ENCODE measurements at places on chromosomes 7 and 10.
A peak's percentile ranks its signal among the peaks of the same experiment; 100 is the strongest.

DNA sequence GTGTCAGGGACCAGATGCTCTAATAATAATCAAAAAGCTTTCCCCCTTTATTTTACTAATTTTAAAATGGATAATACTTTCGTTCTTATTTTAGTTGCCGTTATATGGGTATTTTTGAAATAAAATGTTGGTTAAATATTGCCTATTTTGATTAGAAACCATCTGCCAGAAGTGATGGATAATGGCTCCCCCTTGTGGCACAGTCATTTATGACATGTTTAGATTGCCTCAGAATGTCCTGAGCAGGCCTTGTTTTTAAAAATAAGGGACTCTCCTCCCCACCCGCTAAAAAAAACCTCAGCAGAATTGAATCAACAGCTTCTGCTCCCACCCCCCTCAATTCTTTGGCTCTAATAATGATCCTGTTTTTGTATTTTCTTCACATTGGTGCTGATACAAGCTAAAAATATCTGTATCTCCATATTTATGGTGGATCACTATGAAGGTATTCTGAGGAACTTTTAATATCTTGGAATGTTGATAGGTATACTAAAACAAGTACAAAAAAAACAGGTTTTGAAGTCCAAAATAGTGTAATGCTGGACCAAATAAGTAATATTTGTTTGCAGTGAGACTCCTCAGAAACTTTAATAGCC is 38.8 kb downstream of the TMEM60 start:
- peak; percentile 61 for DNase-seq

GRCh38 chr10:86770412-86770960 is 14.1 kb downstream of the BMPR1A start:
- no peak for DNase-seq

GRCh38 chr7:20449176-20449575 is 118.5 kb downstream of the ITGB8 start:
- DNase-seq, result no peak

DNA sequence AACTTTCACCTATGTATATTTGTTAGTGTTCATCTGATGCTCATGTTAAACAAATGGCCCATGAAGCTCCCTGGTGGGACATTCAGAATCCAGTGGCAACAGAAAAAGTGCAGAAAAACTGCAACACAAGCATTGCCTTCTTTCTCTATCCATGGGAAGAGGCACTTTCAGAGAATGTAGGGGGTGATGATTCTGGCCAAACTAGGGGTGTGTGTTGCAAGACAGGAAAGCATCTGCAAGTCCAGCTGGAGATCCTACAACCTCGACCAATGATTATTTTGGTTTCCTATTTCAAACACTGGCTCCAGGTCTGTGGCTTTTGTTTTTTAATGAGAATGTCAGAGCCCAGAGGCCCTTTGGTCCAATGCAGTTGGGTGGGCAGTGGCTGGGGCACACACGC is 198.7 kb downstream of the CXCL12 start:
- DNase-seq, result no peak

DNA sequence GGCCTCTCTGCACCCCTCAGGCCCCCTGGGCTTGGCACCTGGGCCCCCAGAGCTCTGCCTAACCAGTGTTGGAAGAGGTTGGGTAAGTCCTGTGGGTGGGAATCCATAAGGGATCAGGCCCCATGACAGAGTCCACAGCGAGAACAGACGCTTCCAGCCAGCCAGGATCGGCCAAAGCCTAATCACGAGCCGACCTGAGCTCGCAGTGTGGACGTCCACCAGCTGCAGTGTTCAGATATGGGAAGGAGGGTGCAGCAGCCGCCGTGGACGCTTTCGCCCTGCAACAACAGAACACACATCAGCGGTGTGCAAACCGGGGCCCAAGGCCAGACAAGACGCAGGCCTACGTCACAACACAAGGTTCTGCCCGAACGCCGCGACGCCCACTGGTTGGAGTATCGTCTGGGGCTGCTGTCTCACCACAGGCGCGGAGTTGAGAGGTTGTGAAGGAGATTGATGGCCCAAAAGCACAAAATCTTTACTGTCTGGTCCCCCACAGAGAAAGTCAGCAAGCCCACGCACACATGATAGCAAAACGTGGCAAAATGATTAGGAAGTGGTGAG is 102.1 kb downstream of the FOXL3 start:
- no peak for DNase-seq

DNA sequence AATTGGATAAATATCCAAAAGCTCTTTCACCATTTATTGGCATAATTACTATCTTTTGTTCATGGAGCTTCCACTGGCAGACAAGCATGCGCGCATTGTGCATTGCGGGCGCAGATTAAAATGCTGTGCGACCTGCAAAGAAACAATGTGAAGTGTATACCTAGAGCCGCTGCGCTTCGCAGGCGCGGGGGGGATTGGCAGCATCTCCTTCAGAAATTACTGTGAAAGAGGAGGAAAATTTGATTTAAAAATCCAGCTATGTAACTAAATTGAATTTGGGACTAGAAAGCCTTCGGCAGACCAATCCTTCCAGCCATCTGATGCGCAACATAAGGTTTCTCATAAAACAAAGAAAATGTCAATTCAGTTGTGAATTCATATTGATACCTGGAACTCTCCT is 10.3 kb upstream of the NPM3 start:
- DNase-seq, result no peak

- DNase-seq, result no peak
These were observed 244.7 kb downstream of the PTEN start for GRCh38 chr10:88108115-88108610.

- DNase-seq, result no peak
These were observed 29.6 kb downstream of the PCBD1 start for GRCh38 chr10:70858759-70859158.

DNA sequence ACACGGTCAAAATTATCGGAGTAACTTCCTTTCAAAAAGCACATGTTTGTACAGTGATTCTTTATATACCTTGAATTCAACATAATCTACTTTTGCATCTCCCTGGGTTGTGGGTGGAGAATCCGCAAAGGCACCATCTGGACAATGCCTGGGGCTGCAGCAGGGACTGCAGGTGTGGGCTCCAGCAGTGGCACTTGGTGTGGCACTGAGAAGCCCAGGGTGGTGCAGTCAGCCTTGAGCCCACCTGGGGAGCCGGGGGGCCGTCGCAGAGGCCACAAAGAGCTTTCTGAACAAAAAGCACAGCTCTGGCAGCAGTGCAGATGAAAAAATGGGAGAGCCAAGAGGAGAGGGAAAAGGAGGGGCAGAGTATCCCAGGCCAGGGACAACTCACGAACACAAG is 22.2 kb downstream of the PARD3 start:
- no peak for DNase-seq

DNA sequence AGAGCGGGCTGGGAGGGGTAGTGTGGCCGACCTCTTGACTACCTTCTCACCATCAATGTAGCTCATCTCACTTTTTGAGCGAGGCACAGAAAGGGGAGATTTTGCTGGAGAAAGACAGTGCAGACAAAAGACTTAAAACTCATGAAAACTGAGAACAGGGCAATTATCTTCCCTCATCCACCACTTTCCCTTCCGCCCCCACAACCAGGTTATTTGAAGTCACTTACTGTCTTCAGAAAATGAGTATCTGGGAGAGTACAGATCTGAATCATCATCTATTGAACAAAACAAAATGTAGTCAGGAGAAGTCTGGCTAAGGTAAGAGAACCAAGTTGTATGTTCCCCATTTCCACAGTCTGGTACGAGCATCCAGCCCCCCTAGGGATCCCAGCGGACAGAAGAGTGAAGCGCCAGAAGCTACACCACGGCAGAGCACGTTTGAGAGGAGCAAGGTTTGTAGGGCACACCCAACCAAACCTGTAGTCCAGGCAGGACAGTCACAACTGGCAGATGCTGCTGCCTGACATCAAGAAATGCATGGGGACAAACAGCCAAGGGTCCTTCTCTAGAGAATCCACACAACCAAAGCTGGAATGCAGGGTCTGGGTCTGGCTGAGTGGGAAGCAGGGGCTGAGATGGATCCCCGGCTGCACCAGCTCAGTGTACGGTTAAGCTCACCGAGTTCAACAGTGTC is 93.4 kb upstream of the PDLIM1 start:
- DNase-seq, result no peak

GRCh38 chr10:3141351-3142005 is 31.1 kb downstream of the PITRM1 start:
- DNase-seq, result peak; percentile 16

GRCh38 chr10:117448802-117449201 is 73.6 kb upstream of the PDZD8 start:
- no peak for DNase-seq

- DNase-seq, result peak; percentile 48
These were observed 96.7 kb upstream of the PIK3CG start for GRCh38 chr7:106768324-106768751.

DNA sequence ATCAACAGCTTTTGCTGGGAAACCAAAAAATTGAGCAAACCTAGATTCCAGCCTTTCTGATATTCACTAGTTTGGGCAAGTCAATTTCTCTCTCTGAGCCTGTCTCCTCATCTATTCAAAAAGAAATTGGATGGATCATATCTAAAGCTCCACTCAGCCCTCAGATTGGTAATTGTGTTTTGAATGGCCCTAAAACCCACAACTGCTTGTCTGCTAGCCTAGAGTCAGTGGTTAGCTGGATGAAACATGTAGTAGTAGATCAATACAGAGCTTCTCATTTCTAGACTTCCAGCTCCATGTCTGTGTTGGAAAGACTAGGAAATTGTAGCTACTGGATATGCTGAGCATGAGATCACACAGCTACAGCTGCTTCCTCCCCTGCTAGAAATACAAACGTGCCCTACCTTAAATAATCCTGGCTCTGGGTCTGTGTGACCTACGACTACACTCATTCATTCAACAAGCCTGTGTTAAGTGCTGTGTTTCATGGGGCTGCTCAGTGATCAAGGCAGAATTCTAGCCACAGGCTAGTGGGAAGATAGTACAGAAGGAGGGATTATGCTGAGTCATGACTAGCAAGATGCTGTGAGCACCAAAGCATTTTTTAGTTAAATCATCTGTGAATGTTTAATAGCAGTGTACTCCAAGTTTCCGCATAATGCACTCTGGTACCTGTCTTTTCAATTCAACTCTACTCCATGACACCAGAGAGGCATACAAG is 15.7 kb downstream of the DNTT start:
- no peak for DNase-seq

DNA sequence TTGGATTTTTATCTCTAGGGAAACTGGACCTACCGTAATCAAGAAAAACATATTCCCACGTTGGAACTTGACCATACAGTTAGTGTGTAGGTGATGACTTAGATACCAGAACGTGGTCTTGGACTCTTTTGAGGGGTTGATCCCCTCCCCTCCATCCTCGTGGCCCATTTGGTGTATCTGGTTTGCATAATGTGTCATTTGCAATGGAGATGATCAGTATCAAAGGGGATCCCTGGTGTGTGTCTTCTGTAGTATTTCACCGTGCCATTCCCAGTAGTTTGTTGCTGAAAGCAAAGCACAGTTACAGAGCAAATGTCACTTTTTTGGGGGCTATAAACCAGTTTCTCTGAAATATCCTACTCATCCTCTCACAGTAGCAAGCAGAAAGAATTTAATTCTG is 217.7 kb downstream of the TCF7L2 start:
- no peak for DNase-seq

GRCh38 chr10:72587568-72587967 is 38.3 kb downstream of the MICU1 start:
- no peak for DNase-seq

- DNase-seq, result no peak
These were observed 97.1 kb upstream of the CPXM2 start for GRCh38 chr10:123988694-123989093.

DNA sequence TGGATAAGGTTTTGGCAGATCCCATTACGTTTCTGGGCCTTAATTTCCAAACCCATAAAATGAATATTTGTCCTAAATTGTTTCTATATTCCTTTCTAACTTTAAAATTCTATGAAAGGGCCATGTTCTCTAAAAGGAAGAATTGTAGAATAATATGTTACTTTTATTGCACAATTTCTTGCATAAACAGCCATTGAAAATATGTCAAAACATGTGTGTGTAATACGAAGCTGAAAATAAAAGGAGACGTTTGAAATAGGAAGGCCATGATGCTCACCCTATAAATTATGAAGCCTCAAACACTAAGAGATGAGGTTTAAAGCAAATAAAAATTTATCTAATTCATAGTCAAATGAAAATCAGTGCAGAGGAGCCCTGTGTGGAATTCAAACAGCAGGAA is 145.0 kb upstream of the LRRTM3 start:
- no peak for DNase-seq

- DNase-seq, result peak; percentile 92
These were observed 50.5 kb upstream of the FOXK1 start for GRCh38 chr7:4631380-4632179.

DNA sequence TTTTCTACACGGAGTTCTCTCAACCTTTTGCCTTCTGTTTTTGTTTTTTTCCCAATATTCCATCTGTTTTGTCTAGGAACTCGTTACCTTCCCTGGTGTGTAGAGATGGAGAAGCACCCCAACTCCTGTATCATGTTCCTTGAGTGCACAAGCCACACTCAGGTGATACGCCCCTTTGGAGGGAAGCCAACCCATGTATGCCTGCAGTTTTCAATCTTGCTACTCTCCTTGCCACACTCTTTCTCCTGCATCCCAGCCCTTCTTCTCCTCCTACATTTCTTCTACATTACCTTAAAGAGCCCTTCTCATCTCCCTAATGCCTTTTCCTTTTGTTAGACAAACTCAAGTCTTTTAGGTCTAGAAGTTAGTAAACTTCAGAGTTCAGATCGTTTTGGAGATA is 10.2 kb upstream of the SP4 start:
- DNase-seq, result no peak

DNA sequence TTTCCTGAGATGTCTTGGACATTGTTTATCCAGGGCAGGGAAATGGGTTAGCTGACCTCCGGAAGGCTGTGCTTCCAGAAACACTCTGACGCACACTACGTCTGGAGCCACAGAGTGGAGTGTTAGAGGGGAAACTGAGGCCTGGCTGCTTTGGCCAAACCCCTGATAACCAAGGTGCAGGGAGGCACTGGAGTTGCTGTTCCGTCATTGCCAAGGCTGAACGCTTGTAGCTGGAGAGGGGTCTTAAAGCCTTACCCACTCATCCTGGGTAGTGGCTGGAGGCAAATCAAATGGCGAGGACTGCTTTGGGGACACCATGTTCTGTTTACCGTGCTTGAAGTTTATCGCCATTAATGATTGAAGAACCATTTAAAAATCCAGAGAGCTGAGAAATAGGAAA is 604.1 kb upstream of the FOXK1 start:
- DNase-seq, result no peak

DNA sequence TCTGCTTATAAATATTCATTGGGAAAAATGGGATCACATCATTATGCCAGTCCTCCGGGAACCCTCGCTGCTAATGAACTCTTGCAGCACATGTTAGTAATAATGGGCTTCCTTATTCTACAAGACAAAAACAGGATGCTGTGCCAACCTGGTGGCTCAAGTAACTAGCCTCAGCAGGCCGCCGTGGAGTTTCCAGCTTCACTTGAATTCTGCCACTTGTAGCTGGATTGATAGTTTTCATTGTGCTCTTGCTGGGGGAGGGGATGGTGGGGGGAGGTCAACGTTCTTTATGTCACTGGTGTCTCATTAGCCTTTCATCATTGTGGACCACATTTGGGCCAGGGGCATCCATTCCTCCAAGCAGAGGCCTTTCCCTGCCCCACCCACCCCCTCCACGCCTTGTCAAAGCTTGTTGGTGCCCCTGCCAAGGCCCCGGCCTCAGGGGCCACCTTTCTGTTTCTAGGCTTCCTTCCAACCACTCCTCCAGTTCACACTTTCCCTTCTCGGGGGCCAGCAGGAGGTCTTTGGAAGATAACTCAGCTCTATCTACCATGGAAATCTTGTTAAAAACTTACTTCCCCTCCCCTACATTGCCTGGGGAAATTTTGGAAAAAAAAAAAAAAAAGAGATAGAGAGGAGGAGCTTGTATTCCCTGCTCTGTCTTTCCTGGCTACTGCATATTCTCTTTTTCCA is 153.9 kb downstream of the BMPER start:
- no peak for DNase-seq

- peak; percentile 39 for DNase-seq
These were observed 91.6 kb downstream of the GLCCI1 start for GRCh38 chr7:8060241-8060640.

All from fibroblast of skin of right biceps (primary cell).